ENCODE measurements at places on chromosomes 4 and X.

- no peak for DNase-seq
Measured at GRCh38 chr4:42148425-42148824, 4.0 kb downstream of the BEND4 start.

GRCh38 chrX:54992911-54993622 is 921 bp downstream of the PFKFB1 start:
- DNase-seq: no peak

- no peak for DNase-seq
Measured at GRCh38 chrX:82232679-82233078, 1030.8 kb downstream of the SH3BGRL start.

- no peak for DNase-seq
Measured at GRCh38 chr4:133270021-133270570, 121.0 kb downstream of the PCDH10 start.

- DNase-seq: no peak
Measured at GRCh38 chr4:24274381-24274941, 309.9 kb downstream of the DHX15 start.
